ENCODE measurements at places on chromosomes 7 and 10.

GRCh38 chr7:105218215-105218614 lies 170.5 kb downstream of the SRPK2 start:
- DNase-seq = no peak

DNA sequence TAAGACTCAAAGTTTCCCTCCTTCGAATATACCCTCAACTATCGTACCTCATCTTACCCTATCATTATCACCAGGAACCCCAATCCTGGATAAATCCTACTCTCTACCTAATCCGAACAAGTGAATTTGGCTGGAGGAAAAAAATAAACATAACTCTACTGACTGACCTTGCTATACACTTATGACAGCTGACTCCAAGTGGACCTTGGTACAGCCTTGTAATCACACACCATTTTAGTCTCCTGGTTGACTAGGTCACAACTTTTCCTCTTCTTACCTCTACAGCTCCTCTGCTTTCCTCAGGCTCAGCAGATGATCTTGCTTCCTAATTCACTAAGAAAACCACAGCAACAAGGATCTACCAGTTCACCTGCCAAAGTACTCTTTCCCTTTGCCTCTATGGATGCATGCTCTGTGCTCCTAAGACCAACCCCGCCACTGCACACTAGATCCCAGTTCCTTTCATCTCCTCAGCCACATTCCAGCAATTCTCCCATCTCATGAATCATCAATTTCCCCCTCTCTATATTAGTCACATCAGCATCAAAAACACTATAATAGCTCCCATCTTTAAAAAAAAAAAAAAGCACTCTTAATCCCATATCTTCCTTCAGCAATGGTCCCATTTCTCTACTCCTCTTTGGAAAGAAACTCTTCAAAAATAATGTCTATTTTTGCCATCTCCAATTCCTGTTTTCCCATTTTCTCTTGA lies 35.5 kb downstream of the COA1 start:
- DNase-seq = no peak

- no peak for DNase-seq
Measured at GRCh38 chr10:112650588-112651030, 203.6 kb downstream of the VTI1A start.

GRCh38 chr10:54613162-54613561 lies 187.9 kb downstream of the PCDH15 start:
- DNase-seq = no peak

DNA sequence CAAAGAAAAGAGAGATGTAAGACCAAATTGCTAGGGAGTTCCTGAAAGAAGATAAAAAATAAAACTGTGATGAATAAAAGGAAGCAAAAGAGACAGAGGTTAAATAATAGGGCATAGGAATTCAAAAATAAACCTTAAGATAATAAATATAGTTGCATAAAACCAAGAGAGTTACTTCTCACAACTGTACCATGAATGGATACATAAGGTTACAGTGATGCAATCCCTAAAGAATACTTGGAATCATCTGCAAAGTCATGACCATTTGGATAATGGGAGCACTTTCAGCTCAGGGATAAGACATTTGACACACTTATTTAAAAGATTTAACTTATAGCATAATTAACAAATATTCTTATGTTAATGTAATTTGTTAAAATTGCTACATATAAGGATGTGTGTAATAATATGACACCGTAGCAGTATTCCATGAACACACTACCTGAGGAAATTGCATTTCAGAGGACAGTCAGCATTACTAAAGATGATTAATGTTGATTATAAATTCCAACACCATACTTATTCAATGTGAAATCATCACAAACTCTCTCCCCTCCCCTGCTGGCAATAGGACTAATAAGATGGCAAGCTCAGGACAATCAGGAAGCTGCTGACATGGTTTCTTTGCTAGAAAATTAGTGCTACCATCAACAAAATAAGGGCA lies 202.1 kb upstream of the AKR1E2 start:
- no peak for DNase-seq

- no peak for DNase-seq
Measured at GRCh38 chr7:66238773-66239466, 33.8 kb downstream of the TPST1 start.

GRCh38 chr7:83879063-83879462 lies 230.1 kb upstream of the SEMA3E start:
- DNase-seq = no peak

DNA sequence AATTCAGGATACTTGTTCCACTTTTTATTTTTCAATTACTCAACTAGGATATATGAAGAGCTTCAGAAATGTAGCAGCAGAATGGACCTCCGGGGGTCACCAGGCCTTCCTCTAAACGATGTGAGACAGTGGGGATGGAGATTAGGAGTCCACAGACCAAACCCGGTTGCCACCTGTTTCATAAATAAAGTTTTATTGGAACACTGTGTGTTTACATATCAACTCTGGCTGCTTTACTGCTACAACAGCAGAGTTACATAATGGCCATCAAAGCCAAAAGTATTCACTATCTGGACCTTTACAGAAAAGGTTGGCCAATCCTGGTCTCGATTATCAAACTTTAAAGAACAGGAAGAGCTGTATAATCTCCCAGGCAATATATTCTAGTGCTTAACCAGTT lies 30.8 kb downstream of the RAPGEF5 start:
- no peak for DNase-seq

- no peak for DNase-seq
Measured at GRCh38 chr10:104483582-104483981, 129.9 kb downstream of the CFAP58 start.

- DNase-seq = no peak
Measured at GRCh38 chr7:98559958-98560357, 57.1 kb upstream of the NPTX2 start.

- DNase-seq = no peak
Measured at GRCh38 chr7:110790992-110791391, 299.9 kb upstream of the LRRN3 start.

DNA sequence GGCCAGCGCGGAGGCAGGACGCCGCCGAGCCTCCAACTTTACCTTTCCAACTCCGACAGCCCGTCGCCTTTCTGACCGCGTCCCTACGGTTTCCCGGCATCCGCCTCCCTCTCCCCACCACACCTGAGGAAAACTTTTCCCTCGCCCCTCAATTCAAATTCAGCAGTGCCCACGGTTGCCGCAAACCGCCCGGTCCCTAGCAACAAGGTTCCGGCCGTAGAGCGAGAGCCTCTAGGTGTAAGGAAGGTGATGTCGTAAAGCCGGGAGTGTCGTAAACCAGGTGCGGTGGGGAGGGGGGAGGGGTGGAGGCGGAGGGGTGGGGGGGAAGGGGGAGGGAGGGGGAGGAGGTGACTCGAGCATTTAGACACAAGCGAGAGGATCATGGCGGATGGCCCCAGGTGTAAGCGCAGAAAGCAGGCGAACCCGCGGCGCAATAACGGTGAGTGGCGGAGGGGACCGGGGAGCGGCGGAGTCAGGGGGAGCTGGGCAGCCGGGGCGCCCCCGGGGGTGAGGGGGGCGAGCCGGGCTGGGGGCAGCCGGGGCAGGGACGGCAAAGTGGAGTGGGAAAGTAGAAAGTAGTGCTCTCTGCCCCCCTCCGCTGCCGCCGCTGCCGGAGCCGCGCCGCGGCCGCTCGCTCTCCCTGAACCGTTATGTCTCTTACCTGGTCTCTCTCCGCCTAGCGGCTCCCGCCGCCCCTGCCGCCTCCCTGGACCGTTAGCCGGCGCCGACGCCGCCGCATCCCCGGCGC lies at the start of gene ZEB1:
TSS of gene ZEB1 (plus strand) at position 363 of the 748 bp plus-strand sequence. CDS start at position 382, 19 bp downstream.
- peak; percentile 91 for DNase-seq

DNA sequence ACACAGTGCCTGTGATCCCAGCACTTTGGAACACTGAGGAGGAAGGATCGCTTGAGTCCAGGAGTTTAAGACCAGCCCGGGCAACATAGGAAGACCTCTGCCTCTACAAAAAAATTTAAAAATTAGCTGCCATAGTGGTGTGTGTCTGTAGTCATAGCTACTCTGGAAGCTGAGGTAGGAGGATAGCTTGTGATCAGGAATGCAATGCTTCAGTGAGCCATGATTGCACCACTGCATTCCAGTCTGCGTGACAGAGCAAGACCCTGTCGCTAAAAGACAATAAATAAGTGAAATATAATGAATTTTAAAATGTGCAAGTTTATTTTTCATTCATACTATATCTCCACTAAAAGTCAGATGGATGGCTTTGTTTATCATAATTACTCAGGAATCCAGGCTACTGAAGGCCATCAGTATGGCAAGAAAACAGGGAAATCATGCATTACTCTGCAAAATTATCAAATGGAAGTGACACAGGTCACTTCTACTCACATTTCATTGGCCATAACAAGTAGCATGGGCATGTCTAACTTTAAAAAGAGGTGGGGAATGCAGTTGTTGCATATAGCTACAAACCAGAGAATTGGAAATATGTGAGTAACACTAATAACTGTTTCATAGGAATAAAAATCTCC lies 32.9 kb upstream of the FAM3C start:
- DNase-seq = no peak

DNA sequence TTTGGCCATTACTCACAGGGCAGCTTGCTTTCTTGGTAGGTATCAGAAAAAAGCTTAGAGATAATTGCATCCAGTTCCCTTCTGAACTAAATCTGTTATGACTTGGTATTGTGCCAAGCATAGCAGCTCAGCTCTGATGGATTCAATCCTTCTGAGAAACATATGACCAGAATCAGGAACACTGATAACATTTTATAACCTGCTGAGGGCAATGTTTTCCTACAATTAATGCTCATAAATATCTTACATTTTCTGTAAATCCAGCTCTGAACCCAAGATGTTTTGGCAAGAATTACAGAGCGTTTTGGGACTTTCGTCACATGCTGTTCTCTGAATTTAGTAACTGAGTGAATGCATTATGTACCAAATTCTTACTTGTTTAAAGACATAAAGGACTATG lies 167.8 kb downstream of the KIF20B start:
- DNase-seq = no peak

DNA sequence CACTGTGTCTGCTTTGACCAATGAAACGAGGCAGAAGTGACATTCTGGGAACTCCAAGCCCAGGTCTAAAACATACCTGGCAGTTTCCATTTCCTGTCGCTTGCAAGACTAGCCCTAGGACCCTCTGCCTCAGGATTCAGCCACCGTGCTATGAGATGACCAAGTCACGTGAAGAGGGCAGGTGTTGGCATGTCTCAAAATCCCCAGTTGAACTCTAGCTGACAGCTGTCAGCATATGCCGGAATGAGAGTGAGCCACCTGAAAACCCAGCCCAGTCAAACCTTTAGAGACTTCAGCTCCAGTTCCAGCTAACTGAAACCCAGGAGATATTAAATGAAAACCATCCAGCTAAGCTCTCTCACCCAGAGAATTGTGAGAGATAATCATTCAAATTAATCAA lies 89.9 kb upstream of the PPP1R3A start:
- DNase-seq = no peak

DNA sequence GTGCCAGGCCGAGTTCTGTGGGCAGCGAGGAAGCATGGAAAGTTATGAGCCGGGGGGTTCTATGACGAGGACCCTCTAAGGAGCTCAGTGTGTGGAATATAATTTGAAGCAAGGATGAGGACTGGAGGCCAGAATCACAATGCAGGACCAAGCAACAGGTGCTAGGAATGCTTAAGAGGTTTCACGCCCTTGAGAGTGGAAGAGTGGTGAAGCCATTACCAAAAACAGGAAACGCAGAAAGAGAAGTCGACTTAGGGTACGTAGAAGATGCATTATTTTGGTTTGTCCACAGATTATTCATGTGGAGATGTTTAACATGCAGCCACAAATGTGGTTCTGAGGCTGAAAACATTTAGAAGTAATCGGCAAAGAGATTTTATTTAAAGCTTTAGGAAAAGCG lies 78.7 kb downstream of the PIP4K2A start:
- no peak for DNase-seq

GRCh38 chr10:43765516-43765915 lies 116.8 kb upstream of the ZNF32 start:
- no peak for DNase-seq

GRCh38 chr10:124383496-124383895 lies 35.2 kb downstream of the OAT start:
- DNase-seq = no peak

- no peak for DNase-seq
Measured at GRCh38 chr7:125681508-125681907, 751.9 kb upstream of the POT1 start.

DNA sequence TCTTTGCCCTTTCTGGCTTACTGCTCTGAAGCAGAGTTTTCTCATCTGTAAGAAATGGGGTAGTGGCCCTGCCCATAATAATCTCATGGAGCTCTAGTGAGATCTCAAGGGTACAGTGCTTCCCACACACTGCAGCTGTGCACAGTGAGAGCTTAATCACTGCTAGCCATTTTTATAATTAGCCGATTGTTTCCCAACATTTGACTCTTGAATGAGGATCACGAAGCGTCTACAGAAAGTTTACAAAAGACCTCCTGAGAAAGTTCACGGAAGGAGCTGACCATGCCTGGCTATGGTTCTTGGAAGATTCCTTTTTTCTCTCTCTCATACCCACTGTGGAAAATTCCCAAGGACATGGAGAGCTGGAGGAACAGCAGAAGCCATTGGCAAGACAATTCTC lies 70.4 kb downstream of the FAM171A1 start:
- DNase-seq = no peak

DNA sequence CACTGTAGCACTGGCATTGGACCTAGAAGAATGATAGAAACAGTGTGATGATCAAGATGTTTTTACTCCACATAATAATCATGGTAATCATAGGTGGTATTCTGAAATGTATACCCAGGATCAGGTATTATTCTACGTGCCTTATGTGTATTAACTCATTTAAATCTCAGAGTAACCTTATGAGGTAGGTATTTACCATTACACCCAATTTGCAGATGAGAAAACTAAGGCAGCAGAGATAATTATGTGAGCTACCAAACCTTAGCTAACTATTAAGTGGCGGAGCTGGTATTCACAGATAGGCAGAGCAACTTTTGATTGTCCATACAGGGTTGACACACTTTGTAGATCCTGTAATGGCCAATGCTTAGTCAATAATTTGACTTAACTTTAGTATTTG lies 2.5 kb downstream of the CAMK1D start:
- DNase-seq = no peak

- DNase-seq = no peak
Measured at GRCh38 chr7:40977533-40977932, 725.4 kb downstream of the INHBA start.

DNA sequence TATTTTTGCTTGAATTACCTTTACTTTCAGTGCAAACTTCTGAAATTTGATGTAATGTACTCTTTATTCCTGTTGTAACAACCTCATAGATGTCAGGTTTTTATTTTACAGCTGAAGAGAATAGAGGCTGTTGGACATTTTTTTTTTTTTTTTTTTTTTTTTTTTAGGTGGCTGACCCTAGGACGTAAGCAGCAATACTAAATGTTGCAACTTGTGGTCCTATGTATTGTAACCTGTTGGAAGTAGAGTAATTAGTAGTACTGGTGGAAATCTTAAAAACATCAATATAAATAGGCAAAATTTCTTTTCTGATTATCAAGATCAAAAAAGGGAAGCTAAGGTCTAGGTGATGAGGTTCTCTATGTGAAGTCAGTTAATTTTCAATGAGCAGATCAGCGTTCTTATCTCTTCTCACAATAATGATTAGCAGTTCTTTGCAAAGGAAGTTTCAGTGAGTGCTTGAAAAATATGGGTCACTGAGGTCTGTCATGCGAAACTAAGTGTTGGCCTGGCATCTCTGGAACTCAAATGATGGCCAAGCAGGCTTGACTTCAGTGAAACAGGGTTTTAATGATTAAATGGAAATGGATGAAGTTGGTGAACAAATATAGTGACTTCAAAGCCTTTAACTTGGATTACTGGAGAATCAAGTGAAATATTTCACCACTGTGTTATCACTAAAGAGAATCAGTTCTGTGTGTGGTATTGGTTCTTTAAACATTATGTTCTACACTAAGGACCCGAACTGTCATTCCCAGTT lies 42.7 kb downstream of the BICC1 start:
- no peak for DNase-seq

- DNase-seq = no peak
Measured at GRCh38 chr10:85719408-85719807, 647.2 kb downstream of the GRID1 start.

All from stimulated activated CD4-positive, alpha-beta T cell treated with anti-CD3 and anti-CD28 coated beads, Interleukin-2, amount 100 ng/mL, for 4 hours (primary cell).